Left ventricle myocardium superior (tissue), 1 donor: ENCODE measurements at places on chromosomes 16 and 17.

GRCh38 chr16:56679818-56680217 lies 2.5 kb upstream of the MT1X start:
- peak; percentile 49 for DNase-seq

DNA sequence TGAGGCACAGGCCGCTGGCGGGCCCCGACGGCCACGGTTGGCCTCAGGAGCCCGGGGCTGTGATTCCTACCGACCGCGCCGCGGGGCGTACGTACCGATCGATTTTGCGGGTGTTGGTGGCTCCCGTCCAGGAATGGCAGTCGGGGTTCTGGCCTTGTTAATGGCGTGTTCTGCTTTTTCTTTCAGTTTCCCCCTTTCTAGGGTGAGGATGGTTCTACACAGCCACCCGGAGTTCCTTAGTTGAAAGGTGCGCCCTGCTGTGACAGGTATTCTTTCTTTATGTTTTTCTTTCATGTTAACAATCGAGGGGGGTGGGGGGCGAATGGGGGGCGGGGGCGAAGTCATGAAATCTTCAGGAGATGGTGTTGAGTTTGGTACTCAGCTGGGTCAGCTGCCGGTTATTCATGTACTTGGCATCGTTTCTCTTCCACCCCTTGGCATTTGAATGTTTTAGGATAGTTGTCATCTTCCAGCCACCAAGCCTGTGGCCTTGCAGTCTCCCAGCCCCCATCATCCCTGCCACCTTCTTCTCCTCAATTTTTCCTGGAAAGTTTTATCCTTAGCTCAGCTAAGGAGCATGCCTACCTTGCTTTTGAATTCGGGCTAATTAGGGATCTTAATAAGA lies 802 bp downstream of the CYLD start:
- peak; percentile 51 for DNase-seq

GRCh38 chr16:85192238-85193114 lies 80.2 kb upstream of the CIBAR2 start:
- DNase-seq: peak; percentile 30

- no peak for DNase-seq
These were observed 231.8 kb downstream of the BCAS3 start for GRCh38 chr17:60909405-60909804.
